ENCODE measurements at places on chromosomes 2 and 18. TPM values are rescaled to one million over a fixed set of nuclear protein-coding genes. Genes with fewer than 3 reads are reported as not detected.

UBR3 gene
- total RNA-seq: 14.7 TPM

TEX44 gene
- total RNA-seq: not detected

RBM44 gene
- 0.22 TPM for total RNA-seq

SH2D6 gene
- total RNA-seq: not detected

IL37 gene
- total RNA-seq: not detected

ACTG2 gene
- 61.7 TPM for total RNA-seq

CCDC150 gene
- total RNA-seq: 3.7 TPM

TMEM178A gene
- 0.88 TPM for total RNA-seq

PTCD3 gene
- total RNA-seq: 55.1 TPM

SULT1C4 gene
- not detected for total RNA-seq

GCC2 gene
- total RNA-seq: 26.2 TPM

FEV gene
- not detected for total RNA-seq

DSG1 gene
- not detected for total RNA-seq

ANKRD30B gene
- total RNA-seq: 0.88 TPM

ALKAL2 gene
- total RNA-seq: not detected

CCDC195 gene
- not detected for total RNA-seq

DLGAP1 gene
- total RNA-seq: 3.1 TPM

DHRS9 gene
- not detected for total RNA-seq

CFC1 gene
- total RNA-seq: not detected

FZD7 gene
- total RNA-seq: 31.8 TPM

PTH2R gene
- total RNA-seq: 1.0 TPM

ATP5F1A gene
- total RNA-seq: 759 TPM

KCNJ13 gene
- total RNA-seq: not detected

VSNL1 gene
- total RNA-seq: 0.22 TPM

CHRND gene
- not detected for total RNA-seq

UGT1A6 gene
- not detected for total RNA-seq

CABLES1 gene
- total RNA-seq: 0.72 TPM

TPO gene
- total RNA-seq: not detected

GNAL gene
- 0.14 TPM for total RNA-seq

ECEL1 gene
- total RNA-seq: not detected

HJURP gene
- total RNA-seq: 56.3 TPM

DNAJC5G gene
- not detected for total RNA-seq

LRRC30 gene
- not detected for total RNA-seq

PRKAG3 gene
- not detected for total RNA-seq

PSMA8 gene
- total RNA-seq: not detected

ST8SIA5 gene
- not detected for total RNA-seq

IL1RL2 gene
- total RNA-seq: 0.22 TPM

DCC gene
- under 0.01 TPM for total RNA-seq

TUBB8B gene
- total RNA-seq: not detected

UGT1A5 gene
- not detected for total RNA-seq

RAB6C gene
- total RNA-seq: not detected

GPR45 gene
- total RNA-seq: 0.22 TPM

CAVIN2 gene
- total RNA-seq: 18.6 TPM

TUBA4B gene
- total RNA-seq: not detected

PAIP2B gene
- under 0.01 TPM for total RNA-seq
